ENCODE measurements at places on chromosomes 3 and 15.

DNA sequence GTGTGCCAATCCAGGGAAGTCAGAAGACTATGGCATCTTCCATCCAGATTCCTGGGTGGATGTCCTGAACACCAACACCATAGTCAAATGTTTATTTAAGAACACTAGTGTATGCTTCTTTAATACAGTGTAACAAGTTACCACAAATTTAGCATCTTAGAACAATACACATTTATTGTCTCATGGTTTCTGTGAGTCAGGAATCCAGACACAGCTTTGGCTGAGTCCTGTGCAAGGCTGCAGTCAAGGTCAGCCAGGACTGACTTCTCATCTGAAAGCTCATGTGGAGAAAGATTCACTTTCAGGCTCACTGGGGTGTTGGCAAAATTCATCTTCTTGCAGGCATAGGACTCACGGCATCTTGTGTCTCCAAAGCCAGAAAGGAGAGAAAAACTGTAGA lies 143.4 kb downstream of the ANXA2 start:
- DNase-seq: no peak

DNA sequence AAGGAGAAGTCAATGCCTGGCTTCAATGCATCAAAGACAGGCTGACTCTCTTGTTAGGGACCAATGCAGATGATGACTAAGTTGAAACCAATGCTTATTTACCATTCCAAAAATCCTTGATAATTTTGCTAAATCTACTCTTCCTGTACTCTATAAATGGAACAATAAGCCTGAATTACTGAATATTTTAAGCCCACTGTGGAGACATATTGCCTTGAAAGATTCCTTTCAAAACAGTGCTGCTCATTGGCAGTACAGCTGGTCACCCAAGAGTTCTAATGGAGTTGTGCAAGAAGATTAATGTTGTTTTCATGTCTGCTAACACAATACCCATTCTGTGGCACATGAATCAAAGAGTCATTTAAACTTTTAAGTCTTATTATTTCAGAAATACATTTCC lies 181.0 kb upstream of the CBLB start:
- DNase-seq: no peak

DNA sequence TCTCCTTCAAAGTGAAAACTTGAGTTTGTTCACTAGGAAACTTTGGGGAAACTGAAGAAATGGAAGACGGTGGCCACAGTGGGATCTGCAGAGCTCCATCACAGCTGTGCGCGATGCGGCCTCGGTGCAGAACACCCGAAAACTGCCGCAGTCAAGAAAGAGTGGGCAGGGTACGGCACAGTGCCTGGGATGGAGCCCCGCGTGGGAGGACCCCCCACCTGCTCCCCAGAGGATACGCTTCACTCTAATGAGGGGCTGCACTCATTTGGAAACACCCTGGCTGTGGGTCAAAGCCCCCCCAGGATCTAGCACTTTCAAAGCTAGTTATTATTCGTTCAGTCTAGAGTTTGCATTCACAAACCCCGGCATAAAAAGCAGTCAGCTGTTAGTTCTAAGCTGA lies 9.5 kb downstream of the ADAMTS17 start:
- no peak for DNase-seq

- no peak for DNase-seq
Measured at GRCh38 chr15:76994001-76994400, 925 bp upstream of the PSTPIP1 start.

GRCh38 chr3:116920826-116921610 lies 211.4 kb downstream of the TUSC7 start:
- no peak for DNase-seq

Data from SJSA1 (cell line).